ENCODE measurements at places on chromosomes 16 and 17.

GRCh38 chr16:12766853-12767252 lies 36.8 kb downstream of the CPPED1 start:
- no peak for DNase-seq

GRCh38 chr17:74117087-74117698 lies 86.3 kb upstream of the RPL38 start:
- DNase-seq: no peak

- no peak for DNase-seq
These were observed 25.1 kb upstream of the ABCA3 start for GRCh38 chr16:2365397-2366294.

GRCh38 chr17:13569398-13570123 lies 32.2 kb downstream of the HS3ST3A1 start:
- DNase-seq: no peak

DNA sequence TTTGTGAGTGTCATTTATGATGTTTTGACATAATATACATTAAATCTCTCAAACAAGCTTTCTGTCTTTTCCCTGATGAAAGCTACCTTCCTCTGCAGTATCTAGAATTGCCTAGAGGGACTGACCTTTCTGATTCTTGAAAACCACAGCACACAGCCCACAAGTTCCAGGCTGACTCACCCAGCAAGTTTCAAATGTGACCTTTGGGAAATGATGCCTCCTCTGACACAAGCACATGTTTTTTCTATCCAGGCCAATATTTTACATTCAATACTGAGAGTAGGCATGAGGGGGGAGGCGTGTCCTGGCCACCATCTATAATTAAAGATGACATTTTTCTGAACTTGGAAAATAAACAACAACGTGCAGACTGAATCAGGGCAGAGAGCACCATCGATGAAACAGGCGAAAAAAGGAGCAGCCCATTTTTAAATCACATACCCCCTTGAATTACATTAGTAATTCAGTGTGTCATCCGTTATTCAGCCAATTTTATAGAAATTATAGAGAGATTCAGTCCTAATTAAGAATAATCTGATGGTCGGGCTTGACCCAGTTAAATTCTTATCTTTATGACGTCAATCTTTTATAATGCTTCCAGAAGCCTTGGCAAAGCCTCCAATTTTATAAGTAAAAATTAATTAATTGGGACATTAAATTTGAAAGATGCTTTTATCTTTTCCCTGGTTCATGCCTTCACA lies 292.6 kb upstream of the CDH11 start:
- no peak for DNase-seq

GRCh38 chr16:31357324-31358109 lies 2.5 kb downstream of the ITGAX start:
- peak; percentile 32 for DNase-seq

All from suprapubic skin (tissue), 4 donors.